ENCODE measurements at places on chromosomes 3 and 15.

- peak; percentile 33 for DNase-seq
These were observed 43.1 kb downstream of the MTHFS start for GRCh38 chr15:79853492-79854328.

DNA sequence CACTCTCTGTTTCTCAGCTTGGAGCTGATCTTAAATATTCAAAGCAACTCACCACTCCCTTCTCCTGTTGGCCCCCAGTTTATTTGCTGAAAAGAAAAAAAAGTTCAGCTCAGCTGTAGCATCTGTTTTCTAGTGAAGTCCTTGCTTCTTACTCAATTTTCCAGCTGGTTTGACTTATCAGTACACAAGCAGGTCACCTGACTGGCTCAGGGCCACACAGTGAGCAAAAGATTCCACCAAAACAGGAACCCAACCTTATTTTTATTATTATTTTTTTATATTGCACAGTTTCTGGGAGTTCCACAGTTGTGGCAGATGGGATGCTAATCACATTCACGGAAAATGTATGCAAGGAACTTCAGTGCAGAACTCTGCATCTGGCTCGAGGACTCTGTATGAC, 390.7 kb upstream of the RGMA start:
- DNase-seq: no peak

DNA sequence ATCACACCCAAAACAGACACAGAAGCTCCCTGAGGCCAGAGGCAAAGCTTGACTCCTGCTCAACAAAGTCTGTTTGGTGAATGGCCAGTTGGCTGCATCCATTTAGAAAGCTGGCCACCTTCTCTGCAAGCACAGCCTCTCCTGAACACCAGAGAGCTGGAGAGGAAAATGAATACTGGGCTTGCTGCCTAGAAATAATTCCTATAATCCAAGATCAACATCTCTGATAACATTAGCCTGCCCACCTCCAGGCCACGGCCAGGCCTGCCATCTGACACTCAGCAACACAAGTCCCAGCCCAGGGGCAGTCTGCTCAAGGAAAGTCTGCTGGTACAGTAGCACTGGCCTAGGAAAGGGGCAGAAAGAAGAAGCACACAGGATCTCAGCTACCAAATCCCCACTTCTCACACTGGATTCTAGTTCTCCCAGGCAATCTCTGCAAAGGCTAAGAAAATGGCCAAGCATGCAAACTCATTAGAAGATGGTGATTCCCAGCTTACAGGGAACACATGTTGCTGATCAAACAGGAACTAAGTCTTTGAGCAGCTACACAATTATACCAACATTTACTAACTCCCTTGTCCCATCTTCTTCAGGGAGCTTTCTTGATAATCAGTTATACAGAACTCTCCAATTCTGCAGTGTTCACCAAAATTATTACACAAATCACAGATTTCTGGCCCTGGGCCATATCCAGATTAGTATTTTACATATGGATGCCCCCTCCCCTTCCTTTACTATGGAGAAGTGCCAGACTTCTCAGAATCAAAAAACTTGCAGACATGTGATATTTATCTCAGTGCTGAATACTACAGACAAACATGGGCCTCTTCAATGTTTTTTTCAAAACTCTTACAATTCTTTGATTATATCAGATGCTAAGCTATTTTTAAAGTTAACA, 9.9 kb downstream of the TBC1D2B start:
- no peak for DNase-seq

DNA sequence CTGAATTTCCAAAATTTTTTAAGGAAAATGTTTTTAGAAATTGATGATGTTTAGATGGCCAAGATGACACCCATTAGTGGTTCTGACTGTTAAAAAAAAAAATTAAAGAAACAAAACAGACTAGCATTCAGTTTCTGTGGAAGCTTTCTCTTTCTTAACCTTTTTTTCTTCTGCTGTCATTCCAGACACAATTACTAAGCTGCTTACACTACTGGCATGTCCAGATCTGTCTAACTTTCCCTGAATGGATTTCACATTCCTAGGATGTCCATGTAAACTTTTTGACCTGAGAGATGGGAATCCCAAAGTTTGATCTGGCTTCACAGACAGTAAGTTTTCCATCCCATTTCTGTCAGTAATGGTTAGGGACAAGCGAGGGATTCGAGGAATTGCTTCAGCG, 10.3 kb upstream of the MTMR10 start:
- DNase-seq: no peak

GRCh38 chr3:174186377-174186989, 672.7 kb upstream of the NAALADL2 start:
- DNase-seq: no peak

DNA sequence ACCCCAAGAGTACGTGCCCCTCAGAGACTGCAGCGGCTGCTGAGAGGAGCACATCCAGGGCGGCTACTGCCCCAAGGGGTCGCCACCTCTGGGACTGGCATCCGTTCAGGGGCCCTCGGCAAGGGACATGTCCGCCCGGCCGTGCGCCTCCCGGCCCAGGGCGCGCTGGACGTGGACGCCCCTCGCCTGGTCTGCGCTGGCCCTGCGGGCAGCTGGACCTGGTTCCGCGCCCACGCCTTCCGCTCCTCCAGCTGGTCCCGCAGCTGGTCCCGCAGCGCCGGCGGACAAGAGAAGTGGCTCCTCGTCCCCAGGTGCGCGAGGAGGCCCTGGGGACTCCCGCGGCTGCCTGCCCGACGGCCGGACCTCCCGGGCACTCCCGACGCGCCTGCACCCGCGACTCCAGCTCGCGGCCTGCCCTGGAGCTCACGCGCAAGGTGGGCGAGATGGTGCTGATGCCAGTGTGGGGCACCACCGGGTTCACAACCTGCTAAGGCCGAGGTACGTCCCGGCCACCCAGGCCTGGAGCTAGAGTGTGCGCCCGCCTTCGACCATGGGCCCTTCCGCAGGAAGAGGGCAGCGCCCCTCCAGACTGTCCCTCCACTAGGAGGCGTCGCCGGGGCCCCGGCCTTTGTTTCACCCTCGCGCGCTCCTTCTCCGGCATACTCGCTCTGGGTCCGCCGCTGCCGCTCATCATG, 14.4 kb upstream of the GP9 start:
- no peak for DNase-seq

DNA sequence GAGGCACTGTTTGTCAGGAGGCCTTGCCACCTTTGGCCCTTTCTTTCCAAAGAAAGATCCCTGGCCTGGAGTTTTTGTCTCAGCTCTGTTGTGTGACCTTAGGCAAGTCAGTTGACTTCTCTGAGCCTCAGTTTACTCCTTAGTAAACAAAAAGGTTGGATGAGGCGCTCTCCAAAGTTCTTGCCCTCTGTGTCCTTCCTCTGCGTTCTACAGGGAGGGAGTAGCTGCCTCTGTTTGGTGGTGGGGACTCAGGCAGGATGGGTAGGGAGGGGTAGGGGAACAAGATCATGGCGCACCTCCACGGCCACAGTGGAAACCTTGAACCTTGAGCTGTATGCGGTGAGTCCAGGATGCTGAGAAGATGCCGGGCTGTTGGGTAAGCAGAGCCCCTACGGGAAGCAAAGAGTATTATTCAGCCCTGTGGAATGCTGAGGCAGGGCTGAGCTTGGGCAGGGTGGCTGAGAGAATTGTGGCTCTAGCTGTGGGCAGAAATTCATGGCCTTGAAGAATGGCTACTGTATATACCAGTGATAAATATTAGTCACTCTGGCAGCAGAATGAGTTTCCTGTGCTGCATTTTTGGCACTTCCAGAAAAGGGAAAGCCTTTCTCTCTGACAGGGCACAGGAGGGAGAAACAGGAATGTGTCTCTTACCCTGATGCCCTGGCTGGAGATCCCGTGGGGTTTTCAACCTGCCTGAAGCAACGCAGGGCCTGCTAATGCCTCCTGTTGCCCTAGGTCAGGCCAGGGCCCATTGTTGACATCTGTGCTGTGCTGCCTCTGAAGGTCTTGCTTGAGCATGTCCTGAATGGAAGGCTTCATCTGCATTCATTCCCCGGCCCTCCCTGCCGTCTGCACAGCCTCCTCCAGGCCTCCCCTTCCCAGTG, 39.9 kb downstream of the SMAD3 start:
- no peak for DNase-seq

DNA sequence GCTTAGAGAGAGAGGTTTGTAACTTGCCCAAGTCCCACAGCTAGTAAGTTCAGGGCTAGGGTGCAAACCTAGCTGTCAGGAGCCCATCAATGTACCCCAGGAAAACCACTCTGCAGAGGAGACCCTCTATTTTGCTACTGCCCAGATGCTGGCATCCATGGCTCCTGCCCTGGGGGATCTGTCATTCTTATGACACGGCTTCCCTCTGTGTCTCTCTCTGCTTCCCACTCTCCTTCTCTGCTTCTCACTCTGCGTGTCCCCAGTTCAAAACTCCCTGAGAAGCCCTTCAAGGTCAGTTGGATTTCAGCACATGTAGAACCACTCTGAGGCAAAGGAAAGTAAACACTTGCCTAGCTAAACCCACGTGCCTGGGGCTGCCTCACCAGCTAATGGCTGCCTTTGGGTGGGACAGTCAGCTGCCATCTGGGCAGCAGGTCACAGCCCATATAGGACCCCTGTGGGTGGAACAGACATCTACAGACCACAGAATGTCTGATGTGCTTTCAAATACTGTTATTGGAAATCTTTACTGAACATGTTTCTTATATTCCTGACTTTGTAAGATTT, 29.4 kb upstream of the SLCO2A1 start:
- DNase-seq: no peak

- DNase-seq: no peak
These were observed 42.9 kb downstream of the SMAD3 start for GRCh38 chr15:67108122-67108961.

DNA sequence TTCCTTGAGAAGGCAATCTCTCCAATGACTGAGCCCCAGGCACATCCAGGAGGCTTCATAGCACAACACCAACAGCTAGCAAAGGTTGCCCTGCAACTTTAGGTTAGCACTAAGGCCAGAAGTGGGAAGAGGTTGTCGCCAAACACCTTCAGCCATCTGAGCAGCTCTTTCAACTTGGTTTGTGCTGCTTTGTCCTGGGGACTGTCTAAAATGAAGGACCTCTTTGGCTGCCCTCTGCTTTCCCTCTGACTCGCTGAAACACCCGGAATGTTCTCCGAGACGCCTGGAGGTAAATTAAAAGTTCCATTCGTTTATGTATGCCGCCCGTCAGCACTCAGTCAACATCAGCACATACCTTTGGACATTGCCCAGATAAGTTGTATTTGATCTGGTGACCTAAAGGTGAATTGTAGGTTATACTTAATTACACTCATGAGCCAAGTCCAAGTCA, 121.2 kb upstream of the NR2F2 start:
- no peak for DNase-seq

- DNase-seq: no peak
These were observed 350.4 kb downstream of the CLSTN2 start for GRCh38 chr3:140285380-140285779.

- no peak for DNase-seq
These were observed 175.3 kb downstream of the XXYLT1 start for GRCh38 chr3:195095704-195096036.

GRCh38 chr3:45134758-45135521, 11.2 kb downstream of the CDCP1 start:
- DNase-seq: no peak

GRCh38 chr3:30428251-30428650, 178.2 kb upstream of the TGFBR2 start:
- DNase-seq: no peak

- no peak for DNase-seq
These were observed 7.2 kb downstream of the BRK1 start for GRCh38 chr3:10122724-10123123.

GRCh38 chr3:31925271-31925630, 55.8 kb downstream of the OSBPL10 start:
- DNase-seq: no peak

DNA sequence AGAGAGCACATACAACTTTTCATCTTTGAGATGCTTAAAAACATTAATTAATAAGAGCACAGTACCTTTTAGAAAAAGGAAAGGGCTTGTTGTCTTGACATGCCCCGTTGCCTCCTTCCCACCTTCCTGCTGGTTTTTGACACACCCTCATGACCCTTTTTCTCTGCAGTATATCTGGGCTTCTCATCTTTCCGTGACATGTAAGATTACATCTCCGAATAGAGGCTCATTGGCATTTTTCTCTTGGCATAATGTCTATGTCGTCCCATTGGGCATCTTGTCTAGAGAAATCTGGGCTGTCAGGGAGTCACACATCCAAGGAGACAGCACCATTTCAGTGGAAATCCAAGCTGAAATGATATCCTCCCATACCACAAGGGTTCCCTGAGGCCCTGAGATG, 64.1 kb downstream of the LRTM1 start:
- no peak for DNase-seq

GRCh38 chr3:105866656-105867653, 1.9 kb downstream of the CBLB start:
- DNase-seq: no peak

DNA sequence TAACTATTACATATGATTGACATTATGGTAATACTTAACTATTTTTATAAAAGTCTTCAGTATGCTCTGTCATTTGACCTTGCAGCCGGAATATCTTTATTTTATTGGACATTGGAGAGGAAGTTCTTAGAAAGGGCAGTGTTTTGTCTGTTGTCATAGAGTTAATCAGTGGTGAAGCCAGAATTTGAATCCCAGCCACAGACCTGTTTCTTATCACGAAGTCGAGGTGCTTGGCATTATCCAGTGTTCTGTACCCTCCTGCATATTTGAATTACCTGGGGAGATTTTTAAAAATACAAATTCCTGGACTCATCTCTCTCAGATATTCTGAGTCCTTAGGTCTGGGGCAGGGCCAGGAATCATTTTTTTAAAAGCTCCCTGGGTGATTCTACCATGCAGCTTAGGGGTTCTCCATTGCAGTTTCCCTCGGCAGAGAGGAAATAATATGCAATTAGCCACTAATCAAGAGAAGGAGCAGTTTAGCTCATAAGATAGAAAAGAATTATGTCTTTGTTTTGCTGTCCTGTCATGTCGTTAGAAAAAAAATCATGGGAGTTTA, 195.6 kb upstream of the CFAP20DC start:
- DNase-seq: no peak

- DNase-seq: no peak
These were observed 100.4 kb upstream of the SEMA6D start for GRCh38 chr15:47616876-47617275.

DNA sequence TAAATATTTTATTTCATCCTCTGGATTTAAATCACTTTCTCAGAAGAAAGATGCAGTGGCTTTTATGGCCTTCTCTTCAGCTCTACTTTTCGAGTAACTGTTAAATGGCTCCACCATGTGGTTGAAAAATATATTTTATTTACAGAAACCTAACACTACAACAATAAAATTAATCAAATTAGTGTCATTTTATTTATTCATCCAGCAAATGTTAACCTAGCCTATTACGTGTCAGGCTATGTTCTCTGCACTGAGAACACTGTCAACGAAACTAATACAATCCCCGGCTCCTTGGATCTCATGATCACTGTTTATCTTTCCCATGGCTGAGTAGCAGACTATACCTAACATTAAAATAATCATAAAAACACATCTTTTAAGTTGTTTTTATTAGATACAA, 148.0 kb upstream of the OSTN start:
- no peak for DNase-seq

DNA sequence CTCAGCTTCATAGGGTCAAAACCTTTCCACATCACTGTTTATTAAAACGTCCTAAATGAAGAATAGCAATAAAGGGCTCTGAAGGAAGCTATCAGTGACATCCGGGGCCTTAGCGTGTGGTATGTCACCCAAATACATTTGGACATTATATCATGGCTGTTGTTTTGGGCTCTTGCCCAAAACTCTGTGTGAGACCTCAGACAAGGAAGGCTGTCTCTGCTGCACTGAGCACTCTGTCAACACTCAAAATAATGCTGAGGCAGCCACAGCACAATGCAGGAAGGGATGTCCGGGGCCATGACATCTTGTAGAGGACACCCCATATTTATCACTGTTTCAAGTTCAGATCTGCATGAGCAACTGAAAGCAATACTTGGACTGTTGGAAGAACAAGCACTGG, 293.8 kb upstream of the WNT5A start:
- DNase-seq: no peak
